ENCODE measurements at places on chromosomes 7 and 10.
A peak's percentile ranks its signal among the peaks of the same experiment; 100 is the strongest.

DNA sequence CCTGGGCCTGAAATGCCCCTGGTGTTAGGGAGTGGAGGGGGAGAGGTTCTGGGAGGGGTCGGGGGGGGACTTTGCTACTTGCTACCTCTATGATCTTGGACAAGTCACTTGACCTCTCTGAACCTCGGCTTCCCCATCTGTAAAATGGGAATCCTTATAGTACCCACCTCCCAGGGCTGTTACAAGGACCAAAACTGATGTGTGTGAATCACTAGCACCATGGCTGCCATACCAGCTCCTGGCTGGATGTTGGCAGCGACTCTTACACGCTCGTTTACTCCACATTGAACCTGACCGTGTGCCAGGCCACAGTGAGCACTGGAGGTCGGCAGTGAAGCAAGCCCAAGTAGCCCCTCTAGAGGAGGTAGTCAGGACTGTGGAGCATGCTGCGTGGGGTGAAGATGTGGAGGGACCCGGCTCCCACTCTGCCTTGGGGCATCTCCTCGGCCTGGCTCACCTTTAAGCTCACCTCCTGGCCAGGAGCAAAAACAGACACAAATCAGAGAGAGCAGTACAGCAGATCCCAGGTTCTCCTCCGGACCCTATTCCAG is 28.9 kb downstream of the PPIF start:
- no peak for DNase-seq

DNA sequence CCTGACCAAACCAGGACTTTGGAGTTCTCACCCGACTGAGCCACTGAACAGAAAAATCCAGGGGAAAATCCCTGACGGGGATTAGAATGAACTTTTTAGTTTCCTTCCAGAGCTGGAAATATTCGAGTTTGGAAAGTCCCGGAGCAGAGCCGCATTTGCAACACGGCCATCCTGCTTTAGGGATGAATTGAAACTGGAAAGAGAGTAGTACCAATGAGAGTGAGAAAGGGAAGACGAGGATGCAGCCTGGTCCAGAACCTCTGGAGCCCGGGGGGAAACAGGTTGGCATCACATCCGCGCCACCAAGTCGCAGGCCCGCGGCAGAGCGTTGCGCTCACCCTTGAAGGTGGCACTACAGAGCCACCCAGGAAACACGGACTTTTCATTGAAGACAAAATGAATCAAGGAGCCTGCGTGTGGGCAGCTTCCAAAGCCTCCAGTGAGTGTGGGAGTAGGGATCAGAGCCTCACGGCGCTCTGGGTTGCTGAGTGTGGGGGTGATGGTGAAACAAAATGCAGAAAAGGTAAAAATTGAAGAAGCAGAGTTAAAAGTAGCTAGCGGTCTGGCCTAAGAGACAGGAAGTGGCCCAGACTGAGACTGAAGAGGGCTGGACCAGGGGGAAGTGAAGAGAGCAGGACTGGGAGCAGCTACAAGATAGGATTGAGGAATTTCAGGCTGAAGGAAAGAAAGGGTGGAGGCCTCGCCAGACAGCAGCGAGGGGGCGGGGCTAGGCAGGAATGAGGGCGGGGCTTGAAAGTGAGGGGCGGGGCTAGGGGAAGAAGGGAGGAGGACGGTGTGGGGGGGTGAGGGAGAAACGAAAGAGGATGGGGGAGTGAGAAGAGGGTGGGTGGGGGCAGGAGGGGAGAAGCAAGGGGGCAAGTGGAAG is 1.8 kb downstream of the SMURF1 start:
- peak; percentile 51 for DNase-seq

GRCh38 chr10:4676566-4676965 is 149.4 kb upstream of the AKR1E2 start:
- no peak for DNase-seq

- no peak for DNase-seq
Observed at GRCh38 chr10:23354630-23355279, 10.2 kb upstream of the C10orf67 start.

Measured in activated CD4-positive, CD25-positive, alpha-beta regulatory T cell treated with anti-CD3 and anti-CD28 coated beads, Interleukin-2, amount 50 U/mL, for 16 hours (primary cell).